Iris pigment epithelial cell (primary cell): ENCODE measurements at places on chromosomes 7 and 10.

- no peak for DNase-seq
These were observed 104.1 kb upstream of the FAM20C start for GRCh38 chr7:88095-88926.

DNA sequence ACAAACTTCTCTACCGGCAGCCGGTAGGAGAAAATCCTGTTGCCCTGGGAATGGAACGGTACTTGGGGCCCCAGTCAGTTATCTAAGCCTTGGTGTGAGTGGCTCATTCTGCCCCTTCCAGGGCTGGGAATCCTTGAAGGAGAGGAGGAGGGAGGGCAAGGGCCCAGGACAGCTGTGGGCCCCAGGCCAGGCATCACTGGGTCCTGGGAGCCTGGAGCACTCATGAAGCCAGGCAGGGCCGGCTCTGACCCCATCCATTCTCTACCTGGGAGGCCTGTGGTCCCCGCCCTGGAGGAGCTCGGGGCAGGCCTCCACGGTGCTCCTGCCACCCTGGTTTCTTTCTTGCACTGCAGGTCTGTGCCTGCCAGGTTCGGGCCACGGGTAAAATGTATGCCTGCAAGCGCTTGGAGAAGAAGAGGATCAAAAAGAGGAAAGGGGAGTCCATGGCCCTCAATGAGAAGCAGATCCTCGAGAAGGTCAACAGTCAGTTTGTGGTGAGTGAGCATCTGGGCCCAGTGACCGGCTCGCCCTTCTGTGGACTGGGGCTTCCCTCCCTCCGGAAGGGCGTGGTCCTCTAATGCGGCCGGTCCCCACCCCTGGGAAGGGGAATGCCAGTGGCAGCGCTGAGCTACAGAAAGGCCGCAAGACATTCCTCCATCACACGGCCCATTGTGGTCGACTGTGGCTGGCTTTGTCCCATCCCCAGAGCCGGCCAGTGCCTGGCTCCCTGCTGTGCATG is 111.3 kb downstream of the RGS10 start:
- no peak for DNase-seq

DNA sequence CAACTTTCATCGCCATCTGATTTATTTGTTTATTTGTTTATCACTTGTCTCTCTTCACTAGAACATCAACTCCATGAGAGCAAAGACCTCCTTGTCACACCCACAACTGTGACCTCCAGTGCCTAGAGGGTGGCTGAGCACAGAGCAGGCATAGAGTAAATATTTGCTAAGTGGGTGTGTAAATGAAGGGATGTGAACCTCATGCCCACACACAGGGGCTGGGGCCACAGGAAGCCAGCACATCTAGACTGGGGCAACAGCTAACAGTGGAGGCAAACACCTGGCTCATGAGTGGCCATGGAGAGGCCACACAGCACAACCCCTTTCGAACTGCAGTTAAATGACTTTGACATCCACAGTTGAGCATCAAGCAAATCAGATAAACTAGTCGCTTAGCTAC is 39.8 kb downstream of the AKR1B1 start:
- no peak for DNase-seq

GRCh38 chr10:16968416-16969041 is 151.3 kb upstream of the RSU1 start:
- DNase-seq = peak; percentile 93

GRCh38 chr10:96671211-96671890 is 49.0 kb downstream of the PIK3AP1 start:
- no peak for DNase-seq

GRCh38 chr10:7311218-7311849 is 99.5 kb downstream of the SFMBT2 start:
- DNase-seq = no peak

DNA sequence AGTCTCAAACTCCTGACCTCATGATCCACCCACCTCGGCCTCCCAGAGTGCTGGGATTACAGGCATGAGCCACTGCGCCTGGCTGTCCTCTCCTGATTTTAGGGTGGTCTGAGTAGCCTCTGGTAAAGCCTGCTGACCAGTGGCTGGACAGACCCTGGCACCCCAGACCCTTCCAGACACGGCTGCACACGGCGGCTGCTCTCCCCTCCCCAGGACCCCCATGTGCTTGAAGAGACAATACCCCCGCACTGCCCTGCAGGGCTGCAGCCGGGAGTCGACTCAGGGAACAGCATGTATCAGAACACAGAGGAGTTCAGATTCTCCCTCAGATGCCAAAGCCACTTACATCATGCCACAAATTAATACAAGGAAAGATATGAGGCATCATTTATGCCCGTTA is 58.3 kb upstream of the CFAP46 start:
- DNase-seq = no peak

DNA sequence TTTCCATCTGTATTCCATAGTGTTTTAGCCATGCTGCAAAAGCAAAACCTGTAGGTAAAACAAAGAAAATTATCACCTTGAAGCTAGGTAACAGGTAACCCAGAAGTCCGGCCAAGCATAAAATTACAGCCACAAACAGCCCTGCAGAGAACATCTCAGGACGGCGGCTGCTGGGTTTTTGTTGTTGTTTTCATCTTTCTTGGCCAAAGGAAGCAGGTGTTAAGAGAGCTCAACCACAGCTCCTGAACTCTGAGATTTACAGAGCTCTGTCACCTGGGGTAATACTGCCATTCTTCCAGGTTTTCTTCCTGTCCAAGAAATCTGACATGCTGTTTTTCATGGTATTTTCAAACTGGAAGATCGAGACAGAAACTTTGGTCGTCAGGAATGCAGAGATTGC is 847 bp upstream of the SCIN start:
- DNase-seq = no peak

DNA sequence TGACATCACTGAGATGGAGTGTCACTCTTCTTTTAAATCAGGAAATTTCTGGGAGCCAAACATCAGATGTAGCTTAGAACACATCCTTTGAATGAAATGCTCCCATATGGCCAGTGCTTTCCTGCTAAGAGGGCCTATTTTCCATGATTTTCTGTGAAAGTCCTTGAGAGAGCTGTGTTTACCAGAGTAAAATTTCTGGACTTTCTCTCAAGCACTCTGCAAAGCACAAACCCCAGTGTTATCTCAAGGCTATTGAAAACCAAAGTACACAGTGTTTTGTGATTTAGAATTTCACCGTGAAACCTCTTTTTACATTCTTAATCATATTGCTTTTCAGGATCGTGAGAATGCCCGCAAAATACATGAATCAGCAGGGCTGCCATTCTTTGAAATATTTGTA is 54.0 kb downstream of the PAPSS2 start:
- DNase-seq = no peak

- no peak for DNase-seq
These were observed 104.0 kb upstream of the INSIG1 start for GRCh38 chr7:155193716-155194115.
